ENCODE measurements at places on chromosomes 4 and X.

GRCh38 chr4:108148316-108148715, 20.4 kb downstream of the LEF1 start:
- DNase-seq, result no peak

DNA sequence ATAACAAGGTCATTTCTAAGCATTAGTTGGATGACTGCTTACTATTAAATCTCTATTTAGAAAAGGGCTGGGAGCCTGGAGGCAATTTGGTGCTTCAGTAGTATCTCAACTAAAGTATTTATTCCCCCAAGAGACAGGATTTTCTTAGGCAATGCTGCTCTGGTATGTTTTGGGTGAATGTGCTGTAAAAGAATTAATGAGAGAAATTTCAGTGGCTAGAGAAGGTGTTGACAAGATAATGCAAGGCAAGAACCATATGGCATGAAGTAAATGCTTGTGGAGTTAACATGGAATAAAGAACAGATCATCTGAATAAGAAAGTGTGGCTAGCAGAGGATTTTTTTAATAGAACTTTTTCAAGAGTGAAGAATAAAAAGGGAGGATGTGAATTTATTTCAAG, 3.9 kb downstream of the CYP2U1 start:
- no peak for DNase-seq

- no peak for DNase-seq
Measured at GRCh38 chr4:134117392-134118183, 84.0 kb downstream of the PABPC4L start.

DNA sequence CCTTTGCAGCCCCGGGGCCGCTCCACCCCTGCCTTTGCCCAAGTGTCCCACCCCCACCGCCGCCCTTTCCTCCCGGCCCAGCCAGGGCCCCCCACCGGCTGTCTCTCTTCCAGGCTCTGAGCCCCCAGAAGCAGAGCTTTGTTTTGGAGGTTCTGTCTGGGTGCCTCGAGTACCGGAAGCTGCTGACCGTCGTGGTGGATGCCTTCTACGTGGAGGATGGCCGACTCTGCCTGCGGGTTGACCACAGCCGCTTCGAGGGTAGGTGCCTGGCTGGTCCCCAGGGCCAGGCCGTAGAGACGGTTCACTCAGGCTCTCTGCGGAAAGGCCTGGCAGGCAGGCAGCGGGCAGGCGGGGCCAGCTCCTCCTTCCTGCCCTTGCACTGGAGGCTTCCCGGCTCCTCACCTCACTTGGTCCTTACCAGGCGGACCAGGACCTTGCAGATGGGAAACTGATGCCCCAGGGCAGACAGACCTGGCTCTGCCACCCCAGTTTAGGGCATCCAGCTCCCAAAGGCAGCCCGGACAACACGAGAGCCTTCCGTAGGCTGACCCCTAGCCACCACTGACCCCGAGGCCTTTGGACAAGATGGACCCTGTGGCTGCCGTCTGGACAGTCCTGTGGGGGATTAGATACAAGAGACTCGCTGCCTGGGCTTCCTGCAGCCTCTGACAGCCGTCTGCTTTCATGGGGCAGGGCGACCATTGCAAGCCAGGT, 18.2 kb downstream of the CFAP99 start:
- DNase-seq, result no peak

DNA sequence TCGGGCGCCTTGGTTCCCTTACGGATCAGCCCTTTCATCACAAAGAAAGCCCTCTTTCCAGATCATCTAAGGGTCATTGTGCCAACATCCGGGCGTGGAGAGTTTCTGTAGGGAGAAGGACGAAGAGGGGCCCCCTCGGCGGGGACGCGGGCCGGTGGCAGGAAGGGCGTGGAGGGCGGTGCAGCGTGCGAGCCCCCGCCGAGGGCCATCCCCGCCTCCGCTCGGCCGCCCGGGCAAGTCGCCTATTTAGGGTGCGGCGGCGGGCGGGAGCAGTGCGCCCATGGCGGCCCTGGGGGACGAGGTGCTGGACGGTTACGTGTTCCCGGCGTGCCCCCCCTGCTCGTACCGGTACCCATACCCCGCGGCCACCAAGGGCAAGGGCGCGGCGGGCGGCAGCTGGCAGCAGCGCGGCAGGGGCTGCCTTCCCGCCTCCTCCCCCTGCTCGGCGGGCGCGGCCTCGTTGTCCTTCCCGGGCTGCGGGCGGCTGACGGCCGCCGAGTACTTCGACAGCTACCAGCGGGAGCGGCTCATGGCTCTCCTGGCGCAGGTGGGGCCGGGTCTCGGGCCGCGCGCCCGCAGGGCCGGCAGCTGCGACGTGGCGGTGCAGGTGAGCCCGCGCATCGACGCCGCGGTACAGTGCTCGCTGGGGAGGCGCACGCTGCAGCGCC, at the start of gene ZAR1:
Gene ZAR1, plus strand, starts transcription at position 241 of the 668 bp plus-strand sequence. Its CDS starts 40 bp downstream, at position 281.
- no peak for DNase-seq

DNA sequence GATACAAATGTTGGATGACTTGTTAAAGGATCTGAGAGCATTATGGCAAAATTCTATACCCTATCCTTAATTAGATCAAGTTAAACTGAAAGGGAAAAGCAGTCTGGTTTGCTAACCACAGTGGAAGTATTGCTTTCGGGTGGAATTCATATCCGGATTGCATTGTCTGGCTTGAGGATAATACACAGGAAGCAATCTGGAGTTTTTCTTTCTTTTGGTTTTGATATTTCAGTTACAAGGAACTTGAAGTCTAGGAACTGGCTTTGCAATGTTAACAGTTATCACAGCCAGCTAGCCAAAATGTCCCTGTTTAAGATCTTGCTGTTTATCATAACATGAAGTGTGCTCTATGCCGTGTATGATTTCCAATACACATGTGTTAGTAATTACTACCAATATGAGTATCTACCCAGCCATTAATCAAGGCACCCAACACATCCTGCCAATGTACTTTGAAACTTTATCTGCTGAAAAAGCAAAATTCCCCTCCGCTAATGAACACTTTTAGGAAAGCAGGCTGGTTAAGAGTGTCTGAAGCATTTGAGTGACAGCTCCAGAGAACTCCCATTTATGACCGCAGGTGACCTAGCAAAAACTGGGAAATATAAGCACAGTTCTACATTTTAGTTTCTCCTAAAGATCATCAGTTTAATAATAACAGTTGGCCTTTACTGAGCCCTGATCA, 146.4 kb downstream of the PALLD start:
- DNase-seq, result no peak

DNA sequence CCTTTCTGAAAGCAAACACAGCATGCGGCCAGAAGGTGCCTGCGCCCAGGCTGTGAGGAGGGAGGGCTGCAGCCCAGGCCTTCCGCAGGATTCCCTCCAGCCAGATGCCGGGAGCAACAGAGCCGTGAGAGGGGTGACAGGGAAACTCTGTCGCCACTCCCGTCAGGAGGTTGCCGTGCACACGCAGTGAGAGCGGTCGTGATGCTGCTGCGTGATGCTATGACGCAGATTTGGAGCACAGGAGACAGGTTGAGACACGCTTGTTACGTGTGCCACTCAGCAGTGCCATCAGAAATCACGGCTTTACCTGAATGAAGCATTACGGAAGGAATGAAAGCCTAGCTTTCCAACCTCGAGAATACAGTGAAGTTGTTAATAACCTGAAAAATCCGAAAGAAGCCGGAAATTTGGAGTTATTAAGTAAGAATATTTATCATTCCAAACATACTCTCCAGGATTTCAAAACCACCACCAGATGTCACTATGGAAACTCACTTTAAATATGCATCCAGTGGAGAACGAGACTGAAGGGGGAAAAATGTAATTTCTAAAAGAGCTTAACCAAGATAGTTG, 54.4 kb downstream of the FAT1 start:
- peak; percentile 0 for DNase-seq

DNA sequence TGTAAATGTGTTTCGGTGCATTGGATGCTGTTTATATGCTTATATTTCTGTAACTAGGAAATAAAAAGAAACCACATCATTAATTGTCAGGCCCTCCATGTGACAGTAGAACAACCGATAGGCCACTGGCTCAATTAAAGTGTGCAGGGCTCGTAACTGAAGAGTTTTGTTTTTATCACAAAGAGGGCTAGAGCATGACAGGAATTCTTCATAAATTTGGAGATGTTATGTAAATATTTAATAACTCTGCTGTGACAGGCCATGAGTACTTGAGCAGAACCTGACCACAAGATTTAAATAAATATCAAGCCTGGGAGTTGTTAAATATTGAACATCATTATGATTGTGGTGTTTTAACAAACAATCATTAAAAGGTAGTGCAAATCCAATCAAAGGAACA, 55.9 kb downstream of the MID1 start:
- no peak for DNase-seq

- DNase-seq, result no peak
Measured at GRCh38 chrX:46278572-46278971, 266.6 kb downstream of the ZNF674 start.

All from NCI-H2171 treated with DMSO at 0.1 percent for 48 hours (cell line).